ENCODE measurements at places on chromosomes 2 and 18.

DNA sequence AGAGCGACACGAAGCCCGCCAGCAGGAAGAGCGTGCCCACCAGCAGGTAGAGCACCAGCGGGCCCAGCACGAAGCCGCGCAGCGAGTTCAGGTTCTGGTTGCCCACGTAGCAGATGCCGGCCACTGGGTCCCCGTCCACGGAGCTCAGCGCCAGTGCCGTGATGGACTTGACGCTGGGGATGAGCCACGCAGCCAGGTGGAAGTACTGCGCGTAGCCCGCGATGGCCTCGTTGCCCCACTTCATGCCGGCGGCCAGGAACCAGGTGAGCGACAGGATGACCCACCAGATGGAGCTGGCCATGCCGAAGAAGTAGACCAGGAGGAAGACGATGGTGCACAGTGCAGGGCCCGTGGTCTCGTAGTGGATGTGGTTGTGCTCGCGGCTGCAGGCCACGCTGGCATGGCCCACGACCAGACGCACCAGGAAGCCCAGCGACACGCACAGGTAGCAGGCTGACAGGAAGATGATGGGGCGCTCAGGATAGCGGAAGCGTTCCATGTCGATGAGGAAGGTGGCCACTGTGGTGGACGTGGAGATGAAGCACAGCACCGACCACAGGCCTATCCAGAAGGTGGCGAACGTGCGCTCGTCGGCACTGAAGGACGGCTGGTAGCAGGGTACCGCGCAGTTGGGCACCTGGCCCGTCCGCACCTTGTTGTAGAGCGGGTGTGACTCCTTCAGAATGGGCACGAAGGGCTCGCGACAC is 2.1 kb downstream of the FZD5 start:
- DNase-seq, result no peak

GRCh38 chr2:220673151-220673874 is 898.8 kb downstream of the EPHA4 start:
- DNase-seq, result no peak

GRCh38 chr18:23237524-23238151 is 102.4 kb downstream of the CABLES1 start:
- peak; percentile 37 for DNase-seq

GRCh38 chr2:161766334-161766733 is 142.1 kb downstream of the SLC4A10 start:
- DNase-seq, result no peak

DNA sequence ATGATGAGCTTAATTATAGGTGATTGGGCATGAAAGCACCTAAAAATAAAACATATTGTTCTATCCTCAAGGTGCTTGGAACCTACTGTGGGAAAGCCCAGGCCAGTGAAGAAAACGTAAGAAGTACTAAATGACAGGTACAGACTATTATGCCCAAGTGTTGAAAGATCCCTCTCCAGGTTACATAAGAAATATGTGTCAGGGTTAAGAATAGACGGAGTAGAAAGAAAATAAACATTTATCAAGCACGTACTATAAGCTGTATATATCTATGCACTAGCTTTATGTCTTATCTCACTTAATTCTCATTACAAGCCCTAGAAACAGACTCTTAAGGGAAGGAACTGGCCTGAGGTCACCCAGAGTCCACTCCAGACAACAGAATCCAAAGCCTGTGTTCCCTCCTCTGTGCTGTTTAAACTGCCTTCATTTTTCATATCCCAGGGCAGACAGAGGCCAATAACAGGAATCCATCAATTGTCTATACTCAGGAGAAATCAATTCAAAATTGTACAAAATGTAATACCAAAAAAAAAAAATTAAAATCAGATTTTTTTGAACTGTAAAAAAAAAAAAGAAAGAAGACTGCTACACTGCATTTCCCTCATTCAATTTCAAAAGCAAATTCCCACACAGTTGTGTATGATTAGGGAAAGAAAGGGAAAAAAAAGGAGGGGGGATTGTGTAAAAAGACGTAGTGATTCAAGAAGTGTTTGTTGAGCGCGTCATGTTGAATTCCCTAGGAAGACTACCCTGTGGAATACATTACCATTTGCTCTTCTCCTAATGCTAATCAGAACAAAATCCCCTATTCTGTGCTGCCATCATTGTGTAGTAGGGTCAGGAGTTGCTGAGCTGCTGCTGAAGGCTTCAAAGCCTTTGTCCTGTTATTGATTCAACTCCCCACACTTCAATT is 156.3 kb downstream of the IRS1 start:
- no peak for DNase-seq

DNA sequence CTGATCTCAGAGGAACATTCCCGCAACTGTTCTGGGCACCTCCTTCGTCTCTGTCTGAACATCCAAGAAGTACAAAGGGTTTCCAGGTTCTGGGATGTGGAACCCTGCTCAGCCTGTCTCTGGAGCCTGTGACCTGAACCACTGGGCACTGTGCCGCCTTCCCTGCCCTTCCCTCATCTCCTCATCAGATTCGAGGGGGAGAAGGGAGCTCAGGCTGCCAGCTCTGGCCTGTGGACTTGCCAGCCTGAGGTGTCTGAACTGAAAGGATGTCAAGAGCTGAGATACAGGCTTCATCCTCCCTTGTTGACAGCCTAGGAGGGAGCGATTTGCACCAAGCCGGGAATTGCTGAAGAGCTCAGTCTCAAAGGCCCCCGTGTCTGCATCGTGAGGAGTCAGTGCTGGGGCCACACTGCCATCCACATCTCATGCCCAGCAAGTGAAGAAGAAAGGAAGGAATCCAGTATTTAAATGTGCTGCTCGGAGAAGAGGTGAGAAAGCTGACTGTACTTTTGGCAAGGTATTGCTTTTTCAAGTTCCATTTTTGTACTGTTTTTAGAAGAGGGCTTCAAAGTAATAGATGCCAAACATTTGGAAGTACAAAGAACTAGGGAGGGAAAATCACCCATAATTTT is 12.6 kb downstream of the NEU2 start:
- no peak for DNase-seq

GRCh38 chr2:234973008-234973407 is 21.2 kb downstream of the SH3BP4 start:
- no peak for DNase-seq

DNA sequence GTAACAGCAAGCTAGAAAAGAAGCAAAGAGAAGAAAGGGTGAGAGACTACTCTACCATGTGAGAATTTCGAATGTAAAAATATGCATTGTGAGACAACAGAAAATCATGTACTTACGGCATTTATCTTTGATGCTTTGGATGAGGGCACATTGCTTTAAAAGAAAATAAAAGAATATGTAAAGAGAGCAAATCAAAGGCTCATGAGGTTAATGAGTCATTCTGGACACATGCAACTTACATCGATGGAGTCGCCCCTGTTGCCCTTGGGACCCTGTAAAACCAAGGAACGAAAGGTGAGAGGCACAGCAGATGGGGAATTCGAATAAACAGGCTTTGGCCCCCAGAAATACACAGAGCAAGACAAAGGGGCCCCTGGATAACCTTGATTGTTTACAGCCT is 69.0 kb downstream of the COL6A3 start:
- no peak for DNase-seq

DNA sequence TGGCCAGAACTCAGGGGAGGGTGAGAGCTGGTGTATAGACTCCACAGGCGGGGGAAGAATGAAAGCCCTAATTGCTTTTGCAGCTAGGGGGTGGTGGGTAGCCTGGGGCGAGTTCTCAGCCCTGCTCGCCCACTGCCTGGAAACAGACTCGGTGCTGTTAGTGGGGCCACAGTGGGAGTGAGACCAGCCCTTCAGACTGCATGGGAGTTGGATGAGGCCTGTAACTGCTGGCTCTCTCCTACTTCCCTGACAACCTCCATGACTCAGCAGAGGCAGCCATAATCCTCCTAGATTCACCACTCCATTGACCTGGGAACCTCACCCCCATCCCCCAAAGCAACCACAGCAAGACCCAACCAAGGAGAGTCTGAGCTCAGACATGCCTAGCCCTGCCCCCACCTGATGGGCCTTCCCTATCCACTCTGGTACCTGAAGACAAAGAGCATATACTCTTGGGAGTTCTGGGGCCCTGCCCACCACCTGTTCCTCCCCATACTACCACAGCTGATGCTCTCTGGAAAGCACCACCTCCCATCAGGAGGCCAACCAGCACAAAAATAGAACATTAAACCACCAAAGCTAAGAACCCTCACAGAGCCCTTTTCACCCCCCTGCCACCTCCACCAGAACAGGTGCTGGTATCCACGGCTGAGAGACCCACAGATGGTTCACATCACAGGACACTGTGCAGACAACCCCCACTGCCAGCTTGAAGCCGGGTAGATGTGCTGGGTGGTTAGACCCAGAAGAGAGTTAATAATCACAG is 226.3 kb downstream of the EIPR1 start:
- DNase-seq, result no peak

GRCh38 chr18:12374401-12374800 is 2.6 kb downstream of the AFG3L2 start:
- DNase-seq, result no peak

DNA sequence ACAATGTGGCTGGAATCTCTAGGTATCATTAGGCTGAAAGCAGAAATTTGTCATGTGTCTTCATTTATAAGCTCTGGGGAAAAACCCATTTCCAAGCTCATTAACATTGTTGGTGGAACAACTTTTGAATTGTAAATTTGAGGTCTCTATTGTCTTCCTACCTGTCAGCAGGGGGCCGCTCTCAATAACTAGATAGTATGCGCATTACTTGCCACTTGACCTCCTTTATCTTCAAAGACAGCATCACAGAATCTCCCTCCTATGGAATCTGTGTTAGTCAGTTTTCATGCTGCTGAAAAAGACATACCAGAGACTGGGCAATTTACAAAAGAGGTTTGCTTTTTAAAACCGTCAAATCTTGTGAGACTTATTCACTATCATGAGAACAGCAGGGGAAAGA is 223.1 kb downstream of the CALCRL start:
- no peak for DNase-seq

GRCh38 chr2:45276914-45277313 is 267.7 kb upstream of the SIX2 start:
- DNase-seq, result no peak

DNA sequence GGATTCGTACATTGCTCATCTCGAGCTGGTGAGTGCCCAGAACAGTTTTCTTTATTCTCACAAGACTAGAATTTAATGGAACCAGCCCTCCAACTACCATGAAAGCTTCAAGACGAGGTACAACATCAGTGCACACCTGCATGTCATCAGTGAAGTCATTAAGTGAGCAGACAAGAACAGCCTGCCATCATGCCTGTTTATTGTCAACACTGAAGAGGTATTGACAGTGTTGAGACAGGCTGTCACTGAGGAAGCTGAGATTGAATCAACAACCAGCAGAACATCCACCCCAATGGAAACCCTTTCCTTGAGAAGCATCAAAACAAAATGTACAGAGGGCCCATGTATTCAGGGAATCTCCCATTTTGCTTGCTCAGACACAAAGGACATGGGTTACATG is 148.0 kb upstream of the TCF4 start:
- DNase-seq, result no peak

DNA sequence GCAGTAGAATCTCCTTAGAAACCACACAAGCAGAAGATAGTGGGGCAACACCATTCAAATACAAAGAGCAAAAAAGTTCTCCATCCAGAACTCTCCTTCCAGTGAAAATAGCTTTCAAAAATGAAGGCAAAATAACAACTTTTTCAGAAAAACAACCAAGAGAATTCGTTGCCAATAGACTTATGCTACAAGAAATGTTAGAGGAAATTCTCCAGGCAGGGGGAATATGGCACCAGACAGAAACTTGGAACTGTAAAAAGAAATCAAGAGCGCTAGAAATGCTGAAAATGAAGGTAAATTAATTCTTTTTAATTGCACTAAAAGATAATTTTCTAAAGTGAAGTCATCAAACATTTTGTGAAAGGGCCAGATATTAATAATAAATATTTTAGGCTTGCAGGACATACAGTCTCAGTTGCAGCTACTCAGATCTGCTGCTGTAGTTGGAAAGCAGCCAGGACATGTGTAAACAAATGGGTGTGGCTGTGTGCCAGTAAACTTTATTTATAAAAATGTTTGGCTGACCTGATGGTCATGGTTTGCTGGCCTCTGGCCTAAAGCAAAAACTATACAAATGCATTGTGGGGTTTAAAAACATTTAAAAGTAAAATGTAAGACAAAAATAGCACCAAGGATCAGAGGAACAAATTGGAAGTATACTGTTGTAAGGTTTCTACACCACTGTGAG is 73.7 kb upstream of the TGFA start:
- DNase-seq, result no peak

DNA sequence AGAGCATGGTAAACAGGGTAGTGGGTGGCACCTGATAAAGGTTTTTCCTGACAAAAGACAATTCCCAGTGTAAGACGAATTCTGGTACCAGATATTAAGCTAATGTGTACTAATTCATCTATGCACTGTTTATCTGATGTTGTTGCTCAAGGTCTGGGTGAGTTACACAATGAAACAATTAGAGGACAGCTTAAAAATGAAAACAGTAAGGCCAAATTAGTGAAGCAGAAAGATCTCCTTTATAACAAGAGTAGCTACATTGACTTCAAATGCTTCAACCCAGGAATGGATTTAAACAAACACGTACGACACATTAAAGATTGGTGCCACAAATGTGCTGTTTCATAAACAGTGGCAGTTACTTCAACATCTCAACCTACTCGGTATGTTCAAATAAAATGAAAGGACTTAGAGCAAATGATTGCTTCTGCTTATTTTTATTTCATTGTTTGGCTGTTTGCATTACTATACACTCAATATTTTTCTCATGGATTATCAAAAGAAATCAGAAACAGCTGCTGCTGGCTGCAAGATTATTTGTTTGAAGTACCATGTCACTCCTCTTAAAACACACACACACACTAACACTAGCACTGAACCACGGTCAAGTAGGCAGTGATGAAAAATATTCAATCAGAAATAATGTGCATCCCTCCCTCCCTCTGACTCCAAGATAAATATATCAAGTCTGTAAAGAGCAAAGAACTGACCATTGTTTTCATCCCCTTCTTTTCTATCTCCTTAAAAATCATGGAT is 94.4 kb upstream of the RND3 start:
- no peak for DNase-seq

DNA sequence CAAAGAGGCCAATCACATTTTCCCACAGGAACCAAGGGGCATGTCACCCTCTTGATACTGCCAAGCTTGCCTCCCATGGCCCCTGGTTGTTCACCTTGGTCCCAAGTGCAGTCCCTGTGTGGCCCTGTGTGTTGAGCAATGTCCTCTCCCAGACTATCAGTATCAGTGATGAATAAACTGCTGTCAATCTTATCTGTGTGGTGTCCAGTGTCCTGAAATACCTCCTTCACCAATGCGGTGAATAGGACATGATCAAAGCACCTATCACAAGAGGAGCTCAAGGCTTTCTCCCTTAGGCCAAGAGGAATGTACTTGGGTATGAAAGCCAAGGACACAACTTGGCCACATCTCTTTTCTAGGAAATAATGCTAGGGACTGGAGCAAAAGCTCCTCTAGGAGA is 68.2 kb downstream of the MAIP1 start:
- DNase-seq, result no peak
